ENCODE measurements at places on chromosomes 7 and 10. TPM values are rescaled to one million over a fixed set of nuclear protein-coding genes. Genes with fewer than 3 reads are reported as not detected.

DNA sequence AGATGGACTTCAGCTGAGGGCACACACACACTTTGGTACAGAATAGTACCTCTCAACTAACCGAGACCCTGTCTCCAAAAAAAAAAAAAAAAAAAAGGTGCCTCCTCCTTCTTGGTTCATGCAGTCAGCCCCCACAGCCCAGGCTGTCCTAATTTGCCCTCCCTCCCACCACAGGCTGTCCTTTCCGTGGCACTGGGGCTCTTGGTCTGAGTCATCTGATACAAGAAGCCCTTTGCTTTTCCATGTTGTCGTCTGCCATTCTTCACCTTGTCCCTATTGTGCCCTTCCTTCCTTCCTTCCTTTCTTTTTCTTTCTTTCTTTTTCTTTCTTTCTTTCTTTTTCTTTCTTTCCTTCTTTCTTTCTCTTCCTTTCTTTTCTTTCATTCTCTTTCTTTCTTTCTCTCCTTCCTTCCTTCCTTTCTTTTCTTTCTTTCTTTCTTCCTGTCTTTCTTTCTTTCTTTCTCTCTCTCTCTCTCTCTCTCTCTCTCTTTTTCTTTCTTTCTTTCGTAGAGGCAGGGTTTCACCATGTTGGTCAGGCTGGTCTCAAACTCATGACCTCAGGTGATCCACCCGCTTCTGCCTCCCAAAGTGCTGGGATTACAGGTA, 96.0 kb upstream of the IKZF1 start:
- no peak for DNase-seq

Gene SPDYE2B
- total RNA-seq: not detected

DNA sequence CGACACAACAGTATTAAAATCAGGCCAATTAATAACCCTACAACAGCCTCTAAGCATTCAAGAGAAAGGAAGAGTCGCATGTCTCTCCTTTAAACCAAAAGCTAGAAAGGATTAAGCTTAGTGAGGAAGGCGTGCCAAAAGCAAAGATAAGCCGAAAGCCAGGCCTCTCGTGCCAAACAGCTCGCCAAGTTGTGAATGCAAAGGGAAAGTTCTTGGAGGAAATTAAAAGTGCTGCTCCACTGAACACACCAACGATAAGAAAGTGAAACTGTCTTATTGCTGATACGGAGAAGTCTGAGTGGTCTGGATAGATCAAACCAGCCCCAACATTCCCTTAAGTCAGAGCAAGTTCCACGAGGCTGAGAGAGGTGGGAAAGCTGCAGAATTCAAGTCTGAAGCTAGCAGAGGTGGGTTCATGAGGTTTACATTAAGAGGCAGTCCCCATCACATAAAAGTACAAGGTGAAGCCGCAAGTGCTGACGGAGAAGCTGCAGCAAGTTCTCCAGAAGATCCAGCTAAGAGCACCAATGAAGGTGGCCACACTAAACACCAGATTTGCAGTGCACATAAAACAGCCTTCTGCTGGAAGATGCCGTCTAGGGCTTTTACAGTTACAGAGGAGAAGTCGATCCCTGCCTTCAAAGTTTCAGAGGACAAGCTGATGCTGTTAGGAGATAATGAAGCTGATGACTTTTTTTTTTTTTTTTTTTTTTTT, 194.8 kb downstream of the MAD1L1 start:
- no peak for DNase-seq

Gene TMEM196
- 12.9 TPM for total RNA-seq

All from cerebellum (tissue), 4 donors.